GM10248 (cell line): ENCODE measurements at places on chromosomes 6 and 20.

- DNase-seq, result no peak
Measured at GRCh38 chr6:96832780-96833179, 4.5 kb downstream of the GPR63 start.

DNA sequence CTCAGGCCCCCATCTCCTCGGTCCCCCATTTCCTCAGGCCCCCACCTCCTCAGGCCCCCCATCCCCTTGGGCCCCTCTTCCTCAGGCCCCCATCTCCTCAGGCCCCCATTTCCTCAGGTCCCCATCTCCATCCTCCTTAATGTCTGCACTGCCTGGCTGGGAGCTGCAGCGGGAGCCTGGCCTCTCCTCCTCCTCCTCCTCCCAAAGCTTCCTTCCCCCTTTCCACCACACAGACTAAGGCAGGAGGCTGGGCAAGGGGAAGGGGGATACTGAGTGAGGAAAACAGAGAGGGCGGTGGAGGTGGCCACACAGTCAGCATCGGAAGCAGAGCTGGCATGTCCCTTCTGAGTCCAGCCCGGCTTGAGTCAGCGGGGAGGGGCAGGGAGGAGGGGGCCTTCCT lies 122.6 kb upstream of the RPS6KA2 start:
- no peak for DNase-seq

DNA sequence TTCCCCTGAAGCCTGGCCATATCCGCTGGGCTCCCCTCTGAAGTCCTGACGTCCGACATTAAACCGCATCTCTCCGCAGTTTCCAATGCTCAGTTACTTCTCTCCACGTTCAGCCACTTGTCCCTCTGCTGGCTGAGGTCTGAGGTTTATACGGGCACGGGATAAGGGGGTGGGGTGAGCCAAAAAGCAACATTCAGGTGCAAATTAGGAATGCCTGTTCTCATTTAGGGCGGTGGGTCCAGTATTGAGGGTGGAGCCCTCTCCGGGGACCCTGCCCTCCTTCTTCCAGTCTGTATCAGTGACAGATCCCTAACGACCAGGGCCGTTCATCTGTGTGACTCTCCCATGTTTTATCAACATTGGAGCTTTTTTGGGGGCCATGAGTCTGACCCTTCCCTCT lies 1454.4 kb downstream of the HACE1 start:
- DNase-seq, result no peak

GRCh38 chr6:129863664-129864063 lies 2.5 kb upstream of the TMEM244 start:
- DNase-seq, result no peak
